ENCODE measurements at places on chromosomes 3 and 15. TPM values are rescaled to one million over a fixed set of nuclear protein-coding genes. Genes with fewer than 3 reads are reported as not detected.
A peak's percentile ranks its signal among the peaks of the same experiment; 100 is the strongest.

- DNase-seq, result peak; percentile 31
Observed at GRCh38 chr3:111763968-111764367, 95.1 kb upstream of the PHLDB2 start.

GRCh38 chr3:192371870-192372400 lies 355.4 kb downstream of the FGF12 start:
- DNase-seq, result no peak

GRCh38 chr3:24830230-24831152 lies 335.8 kb upstream of the THRB start:
- DNase-seq, result no peak

- DNase-seq, result no peak
Observed at GRCh38 chr3:177358977-177359592, 161.8 kb upstream of the TBL1XR1 start.

DNA sequence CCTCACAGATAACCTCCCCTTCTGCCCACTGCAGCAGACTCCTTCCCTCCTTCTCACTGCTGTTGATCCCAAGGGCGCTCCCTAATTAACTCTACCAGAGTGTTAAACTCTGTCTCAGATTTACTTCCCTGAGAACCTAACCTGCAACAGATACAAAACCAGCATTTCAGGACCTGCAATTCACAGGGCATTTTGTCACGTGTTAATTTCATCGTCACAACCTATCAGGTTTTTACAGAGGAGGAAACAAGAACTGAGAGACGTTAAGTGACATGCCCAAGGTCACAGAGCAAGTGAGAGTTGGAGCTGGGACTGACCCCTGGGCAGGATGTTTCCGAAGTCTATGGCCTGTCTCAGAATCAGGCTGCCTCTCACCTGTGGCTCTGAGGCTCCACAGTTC lies 223.9 kb downstream of the UACA start:
- no peak for DNase-seq

GRCh38 chr3:101963902-101964362 lies 114.6 kb downstream of the NFKBIZ start:
- DNase-seq, result peak; percentile 75

DNA sequence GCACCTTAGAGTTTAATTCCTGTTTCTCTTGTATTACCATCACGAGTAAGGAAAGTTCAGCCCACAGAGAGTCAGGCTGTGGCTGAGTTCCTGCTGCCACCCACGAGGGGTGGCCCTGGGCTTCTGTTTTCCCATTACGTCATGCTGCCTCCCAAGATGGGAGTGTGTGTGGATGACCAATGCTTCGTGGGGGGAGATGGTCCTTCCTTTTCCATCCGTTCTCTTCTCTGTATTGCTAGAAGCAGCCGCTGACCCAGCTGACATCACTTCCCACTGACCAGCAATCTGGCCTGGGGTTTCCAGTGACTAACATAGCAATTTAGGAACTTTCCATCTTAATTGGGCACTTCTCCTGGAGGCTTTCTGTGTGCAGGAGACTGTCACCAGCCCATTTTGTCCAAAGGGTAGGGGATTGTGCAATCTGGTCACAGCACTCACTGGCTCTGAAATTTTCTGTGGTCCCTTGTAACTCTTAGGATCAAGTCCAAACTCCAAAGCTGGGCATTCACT lies 9.3 kb downstream of the IRAK2 start:
- DNase-seq, result peak; percentile 93

DNA sequence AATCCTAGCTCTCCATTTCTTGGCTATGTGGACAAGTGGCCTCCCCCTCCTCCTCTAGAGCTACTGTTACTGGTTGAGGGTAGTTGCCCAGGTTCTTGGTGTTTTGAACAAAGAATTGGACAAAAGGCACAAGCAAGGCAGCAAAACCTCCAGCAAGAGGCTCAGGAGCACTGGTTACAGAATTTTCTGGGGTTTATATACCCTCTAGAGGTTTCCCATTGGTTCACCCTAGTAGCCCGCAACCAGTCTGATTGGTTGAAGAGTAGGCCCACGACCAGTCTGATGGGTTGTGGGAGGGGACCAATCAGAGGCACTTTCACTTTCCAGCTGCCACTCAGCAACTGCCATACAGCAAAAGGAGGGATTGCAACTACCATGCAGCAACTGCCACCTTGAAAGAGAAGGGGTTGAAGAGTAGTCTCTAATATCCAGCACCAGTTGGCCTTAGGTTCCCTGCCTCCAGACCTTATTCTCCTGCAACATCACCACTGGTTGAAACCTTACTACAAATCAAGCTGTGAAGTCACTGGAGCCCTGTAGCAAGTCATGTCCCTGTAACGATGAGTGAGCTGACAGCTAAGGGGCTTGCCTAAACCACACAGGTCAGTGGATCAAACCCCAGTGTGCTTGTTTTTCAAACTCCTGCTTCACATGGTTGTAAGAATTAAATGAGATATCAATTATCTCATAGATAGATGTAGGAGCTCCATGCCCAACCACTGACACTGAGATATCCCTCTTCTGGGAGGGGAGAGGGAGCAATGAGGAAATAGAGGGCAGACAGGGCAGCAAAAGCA lies 2.9 kb upstream of the C15orf39 start:
- DNase-seq, result peak; percentile 63

DNA sequence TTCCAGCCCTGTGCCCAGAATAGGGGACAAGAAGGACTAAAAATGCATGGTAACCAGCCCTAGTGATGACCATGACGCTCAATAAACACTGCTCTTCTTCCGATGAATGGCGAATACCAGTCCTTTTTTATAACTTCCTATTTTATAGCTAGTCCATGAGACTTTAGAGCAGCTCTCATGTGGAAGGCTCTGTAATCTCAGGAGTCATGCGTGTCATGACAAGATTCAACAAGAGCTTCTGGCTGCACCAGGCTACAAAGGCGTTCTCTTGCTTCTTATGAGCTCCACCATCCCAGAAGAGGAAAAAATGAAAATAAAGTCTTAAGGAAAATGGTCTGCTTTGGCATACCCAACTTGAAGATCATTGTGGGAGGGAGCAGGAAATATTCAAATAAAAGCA lies 141.0 kb downstream of the TMCO5A start:
- DNase-seq, result no peak

- DNase-seq, result peak; percentile 36
Observed at GRCh38 chr3:168061332-168061996, 34.3 kb downstream of the GOLIM4 start.

DNA sequence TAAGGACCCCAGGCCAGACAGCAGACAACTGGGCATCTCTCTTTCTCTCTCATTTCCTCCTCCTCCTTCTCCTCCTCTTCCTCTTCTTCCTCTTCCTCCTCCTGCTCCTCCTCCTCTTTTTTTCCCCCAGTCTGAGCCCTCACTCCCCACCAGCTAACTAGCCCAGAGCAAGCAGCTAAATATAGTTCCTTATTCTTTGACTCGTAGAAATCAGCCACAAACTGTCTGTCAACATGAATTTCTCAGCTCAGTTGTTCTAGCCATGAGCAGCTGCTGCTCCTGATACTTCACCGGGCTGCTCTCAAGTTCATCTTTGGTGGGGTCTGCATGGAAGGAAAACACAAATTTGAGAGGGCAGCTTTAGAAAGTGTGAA lies 19.2 kb upstream of the LOXL1 start:
- peak; percentile 42 for DNase-seq

DNA sequence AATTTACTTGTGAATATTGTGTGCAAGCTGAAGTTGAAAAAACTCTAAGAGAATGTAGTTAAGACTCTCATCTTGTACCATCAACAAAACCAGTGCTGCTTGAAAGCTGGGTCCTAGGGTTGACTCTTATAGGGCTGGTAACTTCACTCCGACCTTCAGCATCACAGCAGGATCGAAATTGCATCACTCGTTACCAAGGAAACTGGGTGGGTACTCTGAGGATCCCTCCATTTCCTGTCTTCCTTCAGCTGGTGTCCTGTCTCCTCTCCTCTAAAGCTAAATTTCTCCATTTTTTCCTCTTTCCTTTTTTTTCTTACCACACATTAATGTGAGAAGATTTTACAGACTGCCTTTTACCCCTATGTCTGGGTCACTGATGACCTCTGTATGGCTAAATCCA lies 3.0 kb upstream of the APH1B start:
- no peak for DNase-seq

- no peak for DNase-seq
Observed at GRCh38 chr15:63080634-63081250, 38.2 kb downstream of the TPM1 start.

GRCh38 chr3:42424911-42425310 lies 14.5 kb upstream of the LYZL4 start:
- DNase-seq, result no peak

GRCh38 chr3:136343873-136344555 lies 93.9 kb downstream of the PCCB start:
- DNase-seq, result peak; percentile 95

- peak; percentile 62 for DNase-seq
Observed at GRCh38 chr15:68341760-68342725, 64.5 kb downstream of the FEM1B start.

DNA sequence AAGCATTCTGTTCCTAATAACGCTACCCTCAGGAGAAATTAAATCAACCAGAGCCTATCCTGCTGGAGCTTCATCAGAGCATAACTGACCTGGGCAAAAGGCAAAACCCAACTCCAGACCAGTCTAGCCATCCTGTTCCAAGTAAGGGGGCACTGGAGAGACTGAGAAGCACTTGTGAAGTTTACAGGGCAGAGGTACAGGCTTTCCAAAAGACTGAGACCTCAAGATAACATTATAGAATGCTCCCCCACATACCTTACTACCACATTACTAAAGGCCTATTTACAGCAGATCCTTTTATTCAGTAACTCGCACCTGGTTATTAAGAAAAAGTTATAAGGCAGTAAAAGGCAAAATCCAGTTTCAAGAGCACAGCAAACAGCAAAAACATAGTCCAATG lies 35.5 kb downstream of the RFX7 start:
- no peak for DNase-seq

The GXYLT2 gene
- total RNA-seq, result 7.2 TPM

The MRPS22 gene
- 74.3 TPM for total RNA-seq

The CCR9 gene
- not detected for total RNA-seq

The LTF gene
- not detected for total RNA-seq

The CLDN18 gene
- not detected for total RNA-seq

The SEMA7A gene
- total RNA-seq, result 158 TPM

The GOLGA8J gene
- not detected for total RNA-seq

The ZNF35 gene
- total RNA-seq, result 17.1 TPM

The FBXO40 gene
- not detected for total RNA-seq

The GPR160 gene
- 0.40 TPM for total RNA-seq

The GOLGA8H gene
- total RNA-seq, result 0.77 TPM

The MST1R gene
- total RNA-seq, result 0.26 TPM

All from LHCN-M2 (cell line).